ENCODE measurements at places on chromosomes 2 and 18.

GRCh38 chr2:215260097-215260677 is 51.7 kb upstream of the ATIC start:
- no peak for DNase-seq

DNA sequence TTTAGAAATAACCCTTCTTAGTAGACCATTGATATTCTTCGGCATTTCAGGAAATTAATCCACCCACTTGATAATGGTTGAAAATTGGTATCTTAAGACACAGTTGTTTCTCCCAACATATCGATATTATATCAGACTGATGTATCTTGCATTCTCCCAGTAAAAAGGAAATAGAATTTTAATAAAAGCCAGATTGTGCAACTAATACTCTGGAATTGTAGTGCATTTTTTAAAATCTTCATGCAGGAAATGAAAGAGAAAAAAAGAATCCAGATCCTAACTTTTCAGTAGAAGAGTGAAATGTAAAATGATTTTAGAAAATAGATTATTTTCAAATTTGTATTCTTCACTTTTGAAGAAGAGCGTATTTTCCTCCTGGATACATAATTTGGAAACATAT is 1168.4 kb downstream of the DPP10 start:
- DNase-seq: no peak

DNA sequence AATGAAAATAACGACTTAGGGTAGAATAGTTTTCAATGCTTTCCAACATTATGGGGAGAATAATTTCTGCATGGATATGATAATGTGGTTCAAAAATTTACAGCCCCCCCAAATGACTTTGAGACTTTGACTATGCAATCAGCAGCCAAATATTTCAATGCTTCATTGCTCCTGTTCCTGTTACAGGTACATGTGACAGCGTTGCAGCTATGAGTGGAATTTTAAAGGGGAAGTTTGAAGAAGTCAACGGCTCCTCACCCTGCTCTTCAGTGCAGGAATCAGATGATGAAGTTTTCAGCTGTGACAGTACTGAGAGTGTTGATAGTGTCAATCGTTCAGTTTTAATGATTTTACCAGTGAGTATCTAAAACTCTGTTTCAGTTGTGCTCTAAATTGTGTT is 25.1 kb downstream of the CSRNP3 start:
- no peak for DNase-seq

- no peak for DNase-seq
Observed at GRCh38 chr2:159872353-159872752, 74.3 kb upstream of the CD302 start.

DNA sequence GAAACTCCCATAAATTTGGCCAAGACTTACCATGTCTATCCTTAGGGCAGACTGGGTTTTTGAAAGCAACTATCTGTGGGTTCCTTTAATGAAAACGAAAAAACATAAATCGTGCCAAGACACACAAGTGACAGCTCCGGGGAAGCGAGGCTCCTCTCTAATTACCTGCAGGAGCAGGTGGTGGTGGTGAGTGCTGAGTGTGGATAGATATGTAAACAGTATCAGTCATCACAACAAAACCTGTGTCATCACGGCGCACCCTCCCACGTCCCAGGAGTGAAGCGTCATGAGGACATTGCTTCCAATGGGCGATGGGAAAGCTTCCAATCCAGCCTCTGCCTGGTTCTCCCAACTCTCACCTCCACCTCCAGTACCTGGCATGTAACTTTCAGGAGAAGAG is 31.3 kb downstream of the ACKR3 start:
- DNase-seq: no peak

GRCh38 chr18:77081390-77081778 is 51.2 kb downstream of the MBP start:
- peak; percentile 80 for DNase-seq

DNA sequence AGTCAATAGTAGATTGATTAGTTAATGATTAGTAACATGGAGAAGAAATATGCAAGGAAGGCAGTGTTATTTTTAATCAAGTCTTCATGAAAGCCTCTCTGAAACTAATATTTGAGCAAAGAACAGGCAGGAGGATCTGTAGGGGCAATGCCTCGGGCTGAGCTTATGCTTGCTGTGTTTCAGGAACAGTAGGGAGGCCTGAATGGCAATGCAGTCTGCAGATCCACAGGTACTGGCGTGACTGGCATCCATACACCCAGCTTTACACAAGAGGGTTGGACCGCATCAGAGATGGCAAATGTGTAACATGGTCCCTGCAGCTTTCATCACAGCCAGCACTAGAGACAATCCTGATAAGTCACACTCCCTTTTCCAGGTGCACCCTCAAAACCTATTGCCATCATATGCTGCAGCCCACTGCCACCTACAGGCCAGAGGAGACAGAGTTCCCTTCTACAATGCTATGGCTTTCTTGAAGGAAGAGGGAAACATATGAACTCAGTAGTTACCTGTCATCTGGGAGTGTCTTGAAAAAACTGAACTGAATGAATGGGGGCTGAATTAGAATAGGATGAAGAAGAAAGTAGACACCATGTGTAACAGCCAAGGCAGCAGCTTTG is 582.4 kb upstream of the RAB6C start:
- peak; percentile 31 for DNase-seq

DNA sequence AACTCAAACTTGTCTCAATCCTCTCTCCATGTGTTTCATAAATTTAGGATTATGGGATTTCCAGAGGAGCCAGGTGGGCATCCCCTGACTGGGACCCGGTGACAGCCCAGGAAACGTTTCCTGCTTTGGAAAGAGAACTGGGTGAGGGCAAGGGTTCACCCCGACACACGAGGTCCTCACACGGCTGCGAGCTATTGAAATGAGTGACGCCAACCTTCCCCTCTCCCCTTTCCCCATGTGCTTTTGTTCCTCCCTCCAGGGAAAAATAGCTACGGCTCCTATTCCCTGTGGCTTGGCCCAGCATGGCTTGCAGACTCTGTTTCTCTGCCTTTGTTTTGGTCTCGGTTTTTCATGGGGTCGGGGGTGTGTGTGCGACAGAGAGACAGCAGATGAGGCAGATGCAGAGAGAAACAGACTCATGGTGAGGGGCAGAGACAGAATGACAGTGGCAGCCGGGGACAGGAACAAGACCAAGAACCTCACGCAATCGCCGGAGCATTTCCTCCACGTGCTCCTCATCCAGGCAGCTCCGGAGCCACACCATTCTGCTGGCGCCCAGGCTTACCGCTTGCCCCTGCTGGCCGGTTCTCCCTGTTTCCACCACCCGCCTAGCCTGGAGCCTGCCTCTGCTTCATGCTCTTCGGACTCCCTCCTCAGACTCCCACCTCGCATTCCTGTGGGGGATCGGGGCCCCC is 238.5 kb downstream of the DYSF start:
- no peak for DNase-seq

DNA sequence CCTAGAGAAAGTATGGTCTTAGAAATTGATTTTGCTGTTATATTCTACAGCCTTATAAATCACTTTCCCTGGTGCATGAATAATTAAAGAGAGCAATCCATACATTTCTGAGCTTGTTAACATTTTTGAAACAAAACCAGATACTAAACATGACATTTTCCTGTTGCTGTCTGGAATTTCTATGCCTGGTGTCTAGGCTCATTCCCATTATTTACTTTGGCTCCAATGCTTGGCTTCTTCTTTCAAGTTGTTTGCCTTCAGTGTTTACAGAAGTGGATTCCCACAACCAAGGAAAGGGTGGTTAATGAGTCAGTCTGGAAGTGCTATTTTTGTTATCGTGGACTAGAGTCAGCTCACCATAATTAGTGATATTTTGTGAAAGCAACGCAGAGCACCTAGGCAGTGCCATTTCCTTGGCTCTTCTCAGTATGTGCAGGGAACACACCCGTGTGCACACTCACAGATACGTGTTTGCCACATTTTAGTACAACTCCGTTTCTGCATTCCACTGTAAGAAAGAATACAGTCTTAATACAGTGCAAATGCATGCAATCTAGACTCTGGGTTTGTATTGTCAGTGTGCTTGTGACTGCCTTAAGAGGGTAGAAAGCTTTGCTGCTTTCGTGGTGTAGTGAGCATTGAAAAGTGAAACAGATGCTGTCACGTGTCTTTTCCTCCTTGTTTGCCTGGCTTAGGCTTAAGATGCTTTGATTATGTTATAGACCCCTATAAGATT is 185.0 kb upstream of the RASGRP3 start:
- no peak for DNase-seq

GRCh38 chr2:59932341-59932740 is 621.1 kb downstream of the BCL11A start:
- DNase-seq: no peak
